ENCODE measurements at places on chromosomes 11 and 22. TPM values are rescaled to one million over a fixed set of nuclear protein-coding genes. Genes with fewer than 3 reads are reported as not detected.

Gene PKP3
- total RNA-seq, result 2.5 TPM

Gene MYOD1
- total RNA-seq, result not detected

Gene FEN1
- 7.7 TPM for total RNA-seq

Gene DEPDC5
- total RNA-seq, result 18.0 TPM

Gene ANKK1
- not detected for total RNA-seq

Gene GLYAT
- total RNA-seq, result not detected

Gene KRTAP5-1
- total RNA-seq, result not detected

GRCh38 chr11:61526956-61527731 is 18.6 kb downstream of the LRRC10B start:
- no peak overlapping the region for H3K27ac ChIP-seq
- no peaks in the 10 kb centered on the region for H3K36me3 ChIP-seq
- no peaks in the 10 kb centered on the region for H3K4me1 ChIP-seq
- peak; percentile 78 for DNase-seq

- H3K27ac ChIP-seq, result peak overlapping the region; percentile 17
- no peak for DNase-seq
- peaks cover 44% of the 10 kb centered on the region for H3K4me1 ChIP-seq
- H3K36me3 ChIP-seq, result no peaks in the 10 kb centered on the region
These were observed 6.0 kb downstream of the PACSIN2 start for GRCh38 chr22:43008921-43009320.

DNA sequence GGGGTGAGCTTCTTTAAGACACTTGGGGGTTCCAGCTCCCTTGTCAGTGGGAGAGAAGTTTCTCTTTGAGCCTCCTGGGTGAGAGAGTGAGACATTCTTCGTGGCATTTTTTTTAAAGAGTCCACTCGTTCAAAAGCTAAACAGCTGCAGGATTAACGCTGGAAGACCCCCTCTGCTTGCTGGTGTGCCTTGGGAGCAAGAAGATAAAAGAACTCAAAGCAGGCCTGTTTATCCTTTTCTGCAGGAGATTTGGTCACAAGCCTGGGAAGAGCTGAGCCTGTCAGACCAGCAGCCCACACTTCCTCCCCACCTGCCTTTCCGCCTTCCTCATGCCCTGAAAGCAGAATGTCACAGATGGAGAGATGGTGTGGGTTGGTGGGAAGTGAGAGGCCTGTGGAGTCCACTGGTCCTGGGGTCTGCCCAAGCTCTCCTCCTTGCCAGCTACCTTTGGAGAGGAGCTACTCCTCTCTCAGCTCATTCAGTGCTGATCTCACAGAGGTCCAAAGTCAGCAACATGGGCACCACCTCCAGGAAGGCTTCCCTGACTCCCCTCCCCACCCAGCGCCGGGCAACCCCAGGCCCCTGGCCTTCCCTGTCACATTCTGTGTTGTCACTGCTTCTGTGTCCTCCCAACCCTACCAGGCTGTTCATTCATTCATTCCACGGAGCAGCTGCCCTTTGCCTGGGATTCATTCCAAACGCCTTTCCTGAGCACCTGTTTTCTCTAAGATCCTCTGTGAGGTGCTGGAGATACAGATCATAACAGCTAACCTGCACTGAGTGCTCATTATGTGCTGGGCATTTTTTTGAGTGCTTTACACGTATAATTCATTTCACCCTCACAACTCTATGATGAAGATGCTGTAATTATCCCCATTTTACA is 6.7 kb downstream of the GDPD5 start:
- no peak overlapping the region for H3K27ac ChIP-seq
- H3K4me3 ChIP-seq, result no peak overlapping the region
- H3K4me1 ChIP-seq, result peaks cover 8% of the 10 kb centered on the region

GRCh38 chr22:38271927-38272372 is 860 bp downstream of the TMEM184B start:
- H3K4me3 ChIP-seq, result peak overlapping the region; percentile 98
- H3K4me1 ChIP-seq, result peaks cover 30% of the 10 kb centered on the region
- DNase-seq, result peak; percentile 76
- H3K36me3 ChIP-seq, result peaks cover 10% of the 10 kb centered on the region
- no peaks in the 10 kb centered on the region for H3K27me3 ChIP-seq

GRCh38 chr22:26054841-26055605 is 114.2 kb upstream of the SEZ6L start:
- no peaks in the 10 kb centered on the region for H3K27me3 ChIP-seq
- DNase-seq, result no peak
- no peak overlapping the region for H3K4me3 ChIP-seq
- H3K36me3 ChIP-seq, result no peaks in the 10 kb centered on the region

GRCh38 chr11:128745311-128746136 is 51.7 kb downstream of the FLI1 start:
- no peaks in the 10 kb centered on the region for H3K4me1 ChIP-seq
- H3K4me3 ChIP-seq, result no peak overlapping the region
- H3K36me3 ChIP-seq, result peaks cover under 1% of the 10 kb centered on the region
- H3K27ac ChIP-seq, result no peak overlapping the region
- DNase-seq, result peak; percentile 68
- no peaks in the 10 kb centered on the region for H3K27me3 ChIP-seq

- peaks cover 8% of the 10 kb centered on the region for H3K4me1 ChIP-seq
- peak; percentile 82 for DNase-seq
- H3K27ac ChIP-seq, result no peak overlapping the region
- H3K4me3 ChIP-seq, result peak overlapping the region; percentile 39
- H3K36me3 ChIP-seq, result no peaks in the 10 kb centered on the region
These were observed 10.2 kb downstream of the SIRT3 start for GRCh38 chr11:225734-226453.

DNA sequence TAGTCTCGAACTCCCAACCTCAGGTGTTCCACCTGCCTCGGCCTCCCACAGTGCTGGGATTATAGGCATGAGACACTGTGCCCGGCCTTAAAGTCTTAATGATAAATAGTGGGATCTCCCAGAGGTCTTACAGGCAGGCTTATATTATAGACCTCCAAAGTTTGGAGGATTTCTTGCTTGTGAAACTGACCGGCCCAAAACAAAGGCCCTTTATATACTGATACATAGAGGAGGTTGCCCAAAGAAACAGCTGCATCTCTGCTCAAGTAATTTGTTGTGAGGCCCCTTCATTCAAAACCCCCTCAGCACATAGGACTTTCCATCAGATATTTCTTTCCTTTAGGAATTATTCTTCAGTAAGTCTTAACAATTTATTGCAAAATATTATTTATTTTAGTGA is 27.4 kb upstream of the RDX start:
- H3K27ac ChIP-seq, result no peak overlapping the region
- no peaks in the 10 kb centered on the region for H3K36me3 ChIP-seq
- H3K27me3 ChIP-seq, result no peaks in the 10 kb centered on the region
- H3K4me1 ChIP-seq, result peaks cover 4% of the 10 kb centered on the region
- no peak overlapping the region for H3K4me3 ChIP-seq

DNA sequence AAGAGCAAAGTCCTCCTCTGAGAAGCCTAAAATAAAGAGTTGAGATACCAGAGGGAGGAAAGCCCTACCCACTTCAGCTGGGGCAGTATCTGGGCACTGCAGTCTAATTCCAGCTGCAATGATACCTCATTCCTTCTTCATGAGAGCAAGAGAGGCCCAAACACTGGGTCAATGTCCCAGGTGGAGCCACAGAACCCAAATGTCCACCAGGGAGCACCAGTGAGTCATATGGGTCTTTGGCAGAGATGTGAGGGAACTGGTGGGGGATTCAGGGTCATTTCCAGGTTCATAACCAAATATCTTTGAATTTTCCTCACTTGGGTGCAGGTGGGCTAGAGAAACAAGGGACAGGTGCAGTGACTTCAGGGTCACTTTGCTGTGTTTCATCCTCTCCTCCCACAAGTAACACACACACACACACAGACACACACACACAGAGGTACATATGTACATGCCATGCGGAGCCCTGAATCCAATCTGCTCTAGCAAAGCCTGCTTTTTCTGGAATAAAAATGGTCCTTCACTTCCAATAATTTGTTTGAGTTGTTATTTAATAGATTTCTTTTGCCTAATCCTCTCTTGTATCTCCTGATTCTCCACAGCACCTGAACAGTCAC is 585.4 kb downstream of the SOX6 start:
- H3K27ac ChIP-seq, result no peak overlapping the region
- no peaks in the 10 kb centered on the region for H3K36me3 ChIP-seq
- peaks cover 2% of the 10 kb centered on the region for H3K27me3 ChIP-seq
- H3K4me3 ChIP-seq, result no peak overlapping the region

GRCh38 chr11:19879307-19880087 is 166.9 kb downstream of the NAV2 start:
- H3K36me3 ChIP-seq, result peaks cover 33% of the 10 kb centered on the region
- H3K27me3 ChIP-seq, result no peaks in the 10 kb centered on the region
- DNase-seq, result no peak
- H3K4me3 ChIP-seq, result no peak overlapping the region
- no peaks in the 10 kb centered on the region for H3K4me1 ChIP-seq

GRCh38 chr11:85685820-85686459 is at the start of gene CCDC89:
Gene CCDC89 (minus strand): TSS chr11:85686195. CDS start chr11:85686130, 65 bp downstream.
- H3K4me1 ChIP-seq, result peaks cover 23% of the 10 kb centered on the region
- DNase-seq, result peak; percentile 95
- no peaks in the 10 kb centered on the region for H3K27me3 ChIP-seq
- no peaks in the 10 kb centered on the region for H3K36me3 ChIP-seq
- peak within 1 kb of the TSS; percentile 90 for H3K27ac ChIP-seq

DNA sequence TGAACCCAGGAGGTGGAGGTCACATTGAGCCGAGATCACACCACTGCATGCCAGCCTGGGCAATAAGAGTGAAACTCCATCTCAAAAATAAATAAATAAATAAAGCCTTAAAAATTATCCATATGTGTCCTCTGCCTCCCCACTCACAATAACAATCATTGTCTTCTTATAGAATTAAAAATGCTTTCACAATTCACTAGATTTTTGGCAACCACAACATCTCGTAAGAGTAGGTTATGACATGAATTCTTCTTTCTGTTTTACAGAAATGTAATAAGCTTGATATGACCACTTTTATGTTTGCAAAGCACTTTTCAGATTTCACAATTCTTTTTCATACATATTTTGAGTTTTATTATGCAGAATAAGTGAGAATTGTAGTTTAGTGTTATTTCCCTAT is 54.5 kb upstream of the HSPA8 start:
- no peak overlapping the region for H3K27ac ChIP-seq
- no peaks in the 10 kb centered on the region for H3K27me3 ChIP-seq
- no peak for DNase-seq
- peaks cover 24% of the 10 kb centered on the region for H3K36me3 ChIP-seq
- peaks cover 19% of the 10 kb centered on the region for H3K4me1 ChIP-seq
- no peak overlapping the region for H3K4me3 ChIP-seq

DNA sequence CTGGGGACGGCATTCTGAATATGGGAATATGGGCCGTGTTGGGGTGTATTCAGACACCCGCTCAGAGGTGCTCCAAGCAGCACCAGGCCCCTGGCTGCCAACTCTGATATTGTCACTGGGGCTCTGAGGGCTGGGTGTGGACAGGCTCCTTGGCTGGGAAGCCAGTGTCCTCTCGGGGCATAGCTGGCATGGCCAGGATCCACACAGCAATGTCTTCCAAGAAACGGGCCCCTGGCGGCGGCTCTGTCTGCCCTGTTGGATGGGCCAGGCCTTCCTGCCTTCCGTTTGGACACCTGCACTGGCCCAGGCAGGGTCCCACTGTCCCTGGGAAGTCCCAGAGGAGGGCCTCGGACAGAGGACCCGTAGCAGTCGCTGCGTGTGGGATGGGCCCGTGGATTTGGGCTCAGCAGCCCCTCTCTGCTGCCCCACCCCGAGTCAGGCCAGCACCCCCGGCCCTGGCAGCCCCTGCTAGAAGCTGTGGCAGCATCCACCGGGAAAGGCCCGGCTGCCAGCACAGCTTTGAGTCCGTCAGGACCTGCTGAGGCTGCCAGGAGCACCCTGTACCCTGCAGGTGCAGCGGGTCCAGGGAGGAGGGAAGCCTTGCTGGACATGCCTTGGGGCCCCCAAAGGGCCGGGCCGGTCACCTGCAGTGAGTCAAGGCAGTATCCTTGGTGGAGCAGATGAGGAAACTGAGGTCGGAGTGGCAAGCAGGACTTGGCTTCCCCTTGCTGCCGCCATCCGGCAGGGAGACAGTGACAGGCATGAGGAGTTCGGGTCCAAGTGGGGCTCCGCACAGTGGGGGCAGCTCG is 4.1 kb downstream of the PANX2 start:
- no peaks in the 10 kb centered on the region for H3K4me1 ChIP-seq
- peaks cover 5% of the 10 kb centered on the region for H3K27me3 ChIP-seq
- H3K4me3 ChIP-seq, result no peak overlapping the region
- no peaks in the 10 kb centered on the region for H3K36me3 ChIP-seq

GRCh38 chr22:35821654-35822053 is 104.0 kb downstream of the APOL5 start:
- DNase-seq, result no peak
- no peak overlapping the region for H3K4me3 ChIP-seq
- no peaks in the 10 kb centered on the region for H3K27me3 ChIP-seq
- peaks cover 4% of the 10 kb centered on the region for H3K36me3 ChIP-seq

- H3K27ac ChIP-seq, result no peak overlapping the region
- H3K27me3 ChIP-seq, result peaks cover 11% of the 10 kb centered on the region
- H3K4me3 ChIP-seq, result no peak overlapping the region
- H3K36me3 ChIP-seq, result no peaks in the 10 kb centered on the region
- H3K4me1 ChIP-seq, result peaks cover 3% of the 10 kb centered on the region
These were observed 52.8 kb downstream of the WNT11 start for GRCh38 chr11:76153571-76153923.

- peak; percentile 56 for DNase-seq
- no peak overlapping the region for H3K27ac ChIP-seq
- peaks cover 3% of the 10 kb centered on the region for H3K4me1 ChIP-seq
- H3K4me3 ChIP-seq, result peak overlapping the region; percentile 55
- H3K27me3 ChIP-seq, result peaks cover 44% of the 10 kb centered on the region
These were observed 600 bp upstream of the GPR83 start for GRCh38 chr11:94401773-94402265.

GRCh38 chr11:5625281-5625680 is 480 bp downstream of the TRIM34 start:
- no peaks in the 10 kb centered on the region for H3K36me3 ChIP-seq
- peaks cover 27% of the 10 kb centered on the region for H3K4me1 ChIP-seq

GRCh38 chr11:8093931-8094575 is 13.0 kb downstream of the TUB start:
- no peak overlapping the region for H3K4me3 ChIP-seq
- H3K27ac ChIP-seq, result no peak overlapping the region
- DNase-seq, result no peak
- no peaks in the 10 kb centered on the region for H3K27me3 ChIP-seq
- peaks cover 21% of the 10 kb centered on the region for H3K4me1 ChIP-seq
- H3K36me3 ChIP-seq, result peaks cover 13% of the 10 kb centered on the region

- no peak overlapping the region for H3K4me3 ChIP-seq
- no peak overlapping the region for H3K27ac ChIP-seq
- H3K36me3 ChIP-seq, result no peaks in the 10 kb centered on the region
- no peak for DNase-seq
- H3K4me1 ChIP-seq, result no peaks in the 10 kb centered on the region
These were observed 7.5 kb upstream of the OR8G1 start for GRCh38 chr11:124233376-124233775.

- no peaks in the 10 kb centered on the region for H3K36me3 ChIP-seq
- no peak for DNase-seq
- no peaks in the 10 kb centered on the region for H3K27me3 ChIP-seq
- H3K4me3 ChIP-seq, result no peak overlapping the region
These were observed 18.8 kb upstream of the AMOTL1 start for GRCh38 chr11:94749369-94749768.

DNA sequence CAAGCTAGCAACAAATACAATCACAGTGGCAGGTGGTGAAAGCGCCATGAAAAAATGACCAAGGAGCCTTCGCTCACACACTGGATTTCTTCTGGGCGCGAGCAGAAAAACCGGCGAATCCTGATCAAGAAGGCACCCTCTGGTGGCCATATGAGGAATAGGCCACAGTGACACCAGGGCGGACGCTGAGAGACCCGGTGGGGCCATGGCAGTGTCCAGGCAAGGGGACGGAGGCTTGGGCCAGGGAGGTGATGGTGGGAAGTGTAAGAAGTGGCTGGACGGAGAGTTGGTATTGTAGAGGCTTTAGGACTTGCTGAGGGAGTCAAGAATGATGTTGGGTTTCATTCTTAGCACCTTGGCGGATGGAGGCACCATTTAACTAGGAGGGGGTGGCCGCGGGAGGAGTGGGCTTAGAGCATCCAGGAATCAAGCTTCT is 16.9 kb upstream of the RAC2 start:
- DNase-seq, result peak; percentile 93
- H3K4me1 ChIP-seq, result peaks cover 7% of the 10 kb centered on the region
- no peaks in the 10 kb centered on the region for H3K36me3 ChIP-seq
- H3K4me3 ChIP-seq, result no peak overlapping the region
